Cerebellar cortex (tissue), 1 donor: ENCODE measurements at places on chromosomes 16 and 17.

GRCh38 chr16:3810198-3810664, 70.3 kb downstream of the CREBBP start:
- no peak for DNase-seq

DNA sequence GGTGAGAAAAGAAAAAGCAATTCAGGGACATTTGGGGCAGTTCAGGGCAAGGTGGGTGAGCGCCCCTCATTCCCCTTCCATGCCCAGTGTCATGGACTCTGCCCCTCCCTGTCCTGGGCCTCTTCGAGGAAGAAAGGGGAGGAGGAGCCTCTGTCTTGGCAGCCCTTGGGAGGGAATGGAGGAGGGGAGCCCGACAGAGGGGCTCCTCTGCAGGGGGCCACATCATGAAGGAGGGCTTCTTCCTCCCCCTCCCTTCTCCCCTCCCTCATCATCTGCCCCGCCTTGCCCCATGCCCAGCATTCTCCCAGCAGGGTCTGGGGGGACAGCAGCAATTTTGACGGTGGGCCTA, 33.2 kb upstream of the TAC4 start:
- DNase-seq = no peak

DNA sequence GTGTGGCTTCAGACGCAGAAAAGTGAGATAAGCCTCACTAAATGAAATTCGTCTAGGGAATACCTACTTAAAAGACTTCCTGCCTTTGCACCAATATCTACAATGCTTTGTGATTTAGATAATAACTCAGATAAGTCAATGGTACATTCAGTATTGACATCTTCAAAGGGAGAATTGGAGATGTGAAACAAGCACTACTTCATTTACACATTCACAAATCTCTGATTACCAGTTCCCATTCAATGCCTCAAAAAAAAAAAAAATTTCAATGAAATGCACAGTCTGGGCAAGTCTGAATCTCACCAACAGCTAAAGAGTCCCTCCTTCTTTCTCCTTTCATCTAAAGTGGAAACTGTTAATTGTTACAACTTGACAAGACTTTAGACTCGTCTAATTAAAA, 3.7 kb downstream of the PHF12 start:
- DNase-seq = no peak

GRCh38 chr17:33436321-33436720, 143.2 kb upstream of the ASIC2 start:
- DNase-seq = no peak

DNA sequence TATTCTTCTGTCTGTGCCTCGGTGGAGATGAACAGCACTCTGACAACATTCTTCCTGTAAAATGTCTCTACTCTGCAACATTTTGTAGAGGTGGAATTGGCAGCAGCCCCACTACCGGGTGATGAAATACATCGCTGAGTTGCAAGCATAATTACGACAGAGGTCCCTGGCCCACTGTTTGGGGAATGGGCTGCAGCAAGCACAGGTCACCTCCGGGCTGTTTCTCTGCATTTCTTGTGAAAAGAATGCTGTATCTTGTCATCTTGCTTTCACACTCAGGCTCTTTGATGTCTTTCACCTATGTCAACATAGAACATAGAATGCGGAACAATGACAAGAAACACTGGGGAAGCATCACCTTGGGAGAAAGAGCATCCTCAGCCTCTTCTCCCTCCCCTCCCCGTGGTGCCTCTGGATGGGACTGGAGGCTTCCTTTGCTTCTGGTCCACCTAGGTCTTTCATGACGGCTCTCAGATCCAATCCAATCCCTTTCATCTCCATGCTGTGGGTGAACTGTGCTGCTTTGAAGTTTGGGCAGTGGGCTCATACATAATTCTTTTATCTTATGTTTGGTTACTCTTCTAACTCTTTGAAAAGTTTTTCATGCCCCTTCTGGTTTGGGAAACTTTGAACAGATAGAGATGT, 265.0 kb downstream of the PHKB start:
- no peak for DNase-seq

- no peak for DNase-seq
Measured at GRCh38 chr16:61413021-61413420, 623.2 kb downstream of the CDH8 start.

GRCh38 chr17:51668155-51668962, 408.0 kb downstream of the UTP18 start:
- no peak for DNase-seq

GRCh38 chr16:22862046-22862445, 48.1 kb downstream of the HS3ST2 start:
- DNase-seq = no peak
